Liver (tissue), 10 donors: ENCODE measurements at places on chromosomes 16 and 17.
A peak's percentile ranks its signal among the peaks of the same experiment; 100 is the strongest.

GRCh38 chr17:14840616-14841231 is 424.4 kb downstream of the PMP22 start:
- no peak for DNase-seq

- no peak for DNase-seq
Measured at GRCh38 chr17:73325527-73325842, 13.7 kb upstream of the CDC42EP4 start.

DNA sequence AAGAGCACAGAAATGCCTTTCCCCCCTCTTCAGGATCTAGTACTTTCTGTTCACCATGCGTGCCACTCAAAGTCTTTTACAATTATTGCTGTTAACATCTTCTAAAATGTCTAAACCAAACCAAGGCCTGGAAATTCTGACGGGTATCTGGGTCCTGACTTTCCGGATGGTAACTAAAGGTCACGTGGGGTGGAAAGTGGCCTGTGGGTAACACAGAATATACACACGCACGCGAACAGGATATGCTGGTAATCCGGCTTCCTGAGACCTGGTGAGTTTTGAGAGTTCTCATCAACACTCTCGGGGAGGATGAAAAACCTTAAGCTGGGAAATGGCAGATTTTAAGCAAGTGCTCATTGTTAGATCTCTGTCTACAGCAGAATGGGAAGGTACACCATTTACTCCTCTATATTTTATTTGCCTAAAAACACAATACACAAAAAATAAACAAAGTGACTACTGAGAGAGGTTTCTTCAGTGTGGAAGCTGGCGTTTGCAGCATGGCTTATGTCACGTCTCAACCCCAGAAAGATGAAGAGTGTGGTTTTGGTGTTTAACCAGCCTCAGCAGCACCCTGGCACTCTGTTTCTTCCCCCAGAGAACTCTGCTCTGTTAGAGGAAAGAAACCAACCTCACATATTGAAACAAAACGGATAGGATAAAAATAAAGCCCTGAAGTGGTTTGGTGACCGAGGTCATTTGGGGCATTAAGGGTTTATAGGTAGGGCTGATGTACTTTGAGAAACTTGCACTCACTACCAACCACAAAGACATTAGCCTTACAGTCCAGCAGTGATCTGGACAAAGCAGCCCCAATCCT is 37.3 kb downstream of the SMG6 start:
- DNase-seq, result no peak

- no peak for DNase-seq
Measured at GRCh38 chr17:5355421-5356129, 63.9 kb downstream of the NUP88 start.

DNA sequence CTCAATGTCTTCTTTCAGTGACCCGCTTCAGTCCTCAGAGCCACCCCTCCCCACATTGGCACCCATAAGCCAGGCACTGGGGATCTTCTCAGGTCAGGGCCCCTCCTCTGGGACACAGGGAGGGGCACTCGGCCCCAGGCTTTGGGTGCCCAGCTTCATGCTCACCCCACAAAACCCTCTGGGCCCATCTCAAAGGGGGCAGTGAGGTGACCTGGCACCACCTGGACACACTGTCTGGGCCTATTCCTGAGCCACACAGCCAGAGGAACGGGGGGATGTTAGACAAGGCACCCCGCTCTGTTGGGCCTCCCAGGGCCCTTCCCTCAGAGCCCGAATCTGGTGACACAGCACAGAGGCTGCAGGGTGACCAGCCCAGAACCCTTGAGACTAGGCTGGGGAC is 36.1 kb downstream of the TNFRSF13B start:
- DNase-seq, result no peak

GRCh38 chr16:81469710-81470535 is 25.3 kb downstream of the CMIP start:
- no peak for DNase-seq

- no peak for DNase-seq
Measured at GRCh38 chr16:28554634-28555423, 1.1 kb downstream of the SGF29 start.

GRCh38 chr16:75486676-75487313 is 8.4 kb downstream of the CHST6 start:
- no peak for DNase-seq

DNA sequence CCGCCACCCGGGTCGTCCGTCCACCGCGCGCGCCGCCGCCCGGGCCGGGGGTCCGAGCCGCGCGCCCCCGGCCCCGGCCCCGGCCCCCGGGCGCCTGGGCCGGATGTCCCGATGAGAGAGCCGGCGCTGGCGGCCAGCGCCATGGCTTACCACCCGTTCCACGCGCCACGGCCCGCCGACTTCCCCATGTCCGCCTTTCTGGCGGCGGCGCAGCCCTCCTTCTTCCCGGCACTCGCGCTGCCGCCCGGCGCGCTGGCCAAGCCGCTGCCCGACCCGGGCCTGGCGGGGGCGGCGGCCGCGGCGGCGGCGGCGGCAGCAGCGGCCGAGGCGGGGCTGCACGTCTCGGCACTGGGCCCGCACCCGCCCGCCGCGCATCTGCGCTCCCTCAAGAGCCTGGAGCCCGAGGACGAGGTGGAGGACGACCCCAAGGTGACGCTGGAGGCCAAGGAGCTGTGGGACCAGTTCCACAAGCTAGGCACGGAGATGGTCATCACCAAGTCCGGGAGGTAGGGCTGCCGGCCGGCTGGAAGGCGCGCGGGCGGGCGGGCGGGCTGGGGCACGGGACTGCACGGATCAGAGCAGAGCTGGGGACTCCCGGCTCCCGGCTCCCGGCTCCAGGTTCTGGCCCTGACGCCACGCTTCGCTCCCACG is 548 bp downstream of the TBX2 start:
- no peak for DNase-seq

DNA sequence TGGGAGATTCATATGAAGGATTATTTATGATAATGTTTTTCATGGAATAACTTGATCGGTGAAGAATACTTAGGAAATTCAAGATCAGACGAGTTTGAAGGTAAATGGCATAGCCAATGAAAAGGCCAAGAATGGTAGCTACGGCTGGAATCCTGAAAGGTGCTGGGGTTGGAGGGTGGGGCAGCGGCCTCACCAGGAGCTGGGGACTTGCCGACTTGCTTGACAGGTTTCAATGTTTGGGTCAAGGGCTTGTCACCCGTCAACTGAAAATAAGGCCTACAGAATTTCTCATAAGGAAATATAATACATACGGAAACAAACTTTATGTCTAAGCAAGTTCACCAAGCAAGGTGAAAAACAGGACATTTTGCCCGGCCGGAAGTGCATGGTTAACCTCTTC is 9.9 kb downstream of the CRYM start:
- DNase-seq, result no peak

DNA sequence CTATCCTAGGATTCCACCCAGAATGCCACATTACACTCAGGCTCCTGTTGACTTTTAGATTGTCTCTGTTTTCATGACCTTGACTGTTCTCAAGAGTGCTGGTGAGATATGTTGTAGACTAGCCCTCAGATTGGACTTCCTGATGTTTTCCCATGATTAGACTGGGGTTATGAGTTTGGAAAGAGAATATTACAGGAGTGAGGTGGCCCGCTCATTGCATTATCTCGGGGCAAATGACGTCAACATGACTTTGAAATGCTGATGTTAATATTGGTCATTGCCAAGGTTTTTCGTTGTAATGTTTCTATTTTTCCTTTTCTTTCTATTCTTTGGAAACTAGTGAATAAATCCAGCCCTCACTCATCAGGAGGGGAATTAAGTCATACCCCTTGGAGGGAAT is 355.7 kb upstream of the MON1B start:
- no peak for DNase-seq

- no peak for DNase-seq
Measured at GRCh38 chr17:66210208-66210574, 18.3 kb upstream of the CEP112 start.

- no peak for DNase-seq
Measured at GRCh38 chr16:1076801-1077576, 4.4 kb downstream of the SSTR5 start.

- DNase-seq, result no peak
Measured at GRCh38 chr16:46858151-46858550, 26.0 kb upstream of the GPT2 start.

DNA sequence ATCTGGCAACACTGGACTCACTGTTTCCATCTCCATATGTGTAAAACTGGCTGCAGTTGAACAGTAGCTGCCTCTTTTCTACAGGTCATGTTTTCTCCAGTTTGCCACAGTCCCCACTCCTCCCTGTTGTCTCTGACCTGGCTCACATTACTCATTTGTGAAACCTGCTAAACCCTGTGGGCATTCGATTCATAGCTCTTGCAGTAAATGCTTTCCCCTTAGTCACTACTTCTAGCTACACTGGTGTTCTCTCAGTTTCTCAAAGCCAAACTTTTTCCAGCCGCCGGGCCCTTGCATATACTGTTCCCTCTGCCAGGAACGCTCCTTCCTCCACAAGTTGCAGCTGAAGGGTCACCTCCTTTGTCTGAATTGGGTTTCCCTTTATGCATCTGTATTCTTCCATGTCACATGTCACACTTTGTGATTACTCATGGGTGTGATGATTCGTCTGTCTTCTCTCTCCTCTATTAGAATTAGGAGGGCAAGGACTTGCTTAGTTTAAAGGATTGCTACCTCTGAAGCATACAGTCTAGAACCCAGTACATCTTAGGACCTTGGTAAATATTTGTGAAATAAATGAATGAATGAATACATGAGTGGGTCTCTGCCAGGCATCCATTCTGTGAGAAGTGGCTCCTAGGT is 15.0 kb upstream of the MT4 start:
- DNase-seq, result no peak

DNA sequence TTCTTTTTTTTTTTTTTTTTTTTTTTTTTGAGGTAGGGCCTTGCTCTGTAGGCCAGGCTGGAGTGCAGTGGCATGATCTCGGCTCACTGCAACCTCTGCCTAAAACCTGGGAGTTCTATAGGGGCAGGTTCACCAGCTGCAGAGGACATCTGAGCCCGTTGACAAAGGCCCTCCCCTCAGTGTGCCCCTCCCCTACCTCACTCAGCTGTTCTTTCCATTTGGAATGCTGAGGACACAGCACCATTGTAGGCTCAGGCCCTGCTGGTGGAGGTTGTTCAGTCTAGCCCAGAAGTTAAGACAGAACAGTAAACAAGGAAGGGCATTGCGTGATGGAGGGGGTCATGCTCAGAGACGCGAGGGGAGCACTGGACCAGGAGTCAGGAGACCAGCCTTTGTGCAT is 21.8 kb upstream of the KIF19 start:
- DNase-seq, result no peak

DNA sequence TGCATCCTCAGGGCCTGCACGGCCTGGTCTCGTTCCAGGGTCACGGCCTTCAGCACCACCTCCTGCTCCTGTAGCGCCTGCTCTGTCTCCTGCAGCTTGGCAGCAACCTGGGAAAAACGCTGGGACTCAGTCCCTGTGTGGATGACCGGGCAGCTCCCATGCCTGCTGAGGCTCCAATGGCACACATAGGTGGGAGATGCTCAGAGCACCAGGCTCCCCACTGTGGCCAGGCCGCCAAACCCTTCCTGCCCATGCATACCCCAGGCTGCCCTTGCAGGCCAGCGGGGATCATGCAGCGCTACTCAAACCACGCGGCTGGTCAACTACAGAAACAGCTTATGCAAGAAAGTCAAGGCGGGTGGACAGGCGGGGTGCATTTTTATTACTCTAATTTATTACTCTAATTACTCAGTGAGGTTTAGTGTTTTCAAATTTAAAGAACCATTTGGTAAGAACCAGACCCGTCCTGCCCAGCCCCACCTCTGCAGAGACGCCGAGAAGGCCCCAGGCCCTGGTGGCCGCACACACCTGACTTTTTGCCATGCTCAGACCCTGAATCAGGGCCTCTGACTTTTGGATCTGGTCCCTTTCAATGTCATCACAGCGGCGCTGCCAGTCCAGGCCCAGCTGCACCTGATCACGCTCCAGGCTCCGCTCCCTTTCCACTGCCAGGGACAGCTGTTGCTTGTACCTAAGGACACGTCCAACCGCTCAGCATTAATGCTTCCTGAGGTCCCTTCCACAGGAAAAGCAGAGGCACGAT is 34.0 kb downstream of the CCDC57 start:
- DNase-seq, result no peak

DNA sequence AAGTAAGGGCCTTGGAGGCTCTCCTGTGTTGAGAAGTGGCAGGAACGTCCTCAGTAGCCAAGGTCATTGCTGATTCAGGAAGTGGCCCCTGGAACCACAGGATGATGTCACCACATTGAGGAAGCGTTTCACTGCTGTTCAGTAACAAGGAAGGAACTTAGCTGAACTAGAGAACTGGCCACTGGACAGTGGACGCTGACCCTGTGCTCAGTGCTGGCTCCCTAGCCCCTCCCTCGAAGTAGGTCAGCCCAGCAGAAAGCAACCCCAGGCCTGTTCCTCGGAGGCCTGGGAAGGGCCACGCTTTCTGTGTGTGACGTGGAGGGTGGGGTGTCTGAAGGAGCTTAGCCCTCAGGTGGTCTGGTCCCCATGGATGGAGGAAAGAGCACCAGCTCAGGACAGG is 58.3 kb downstream of the B9D1 start:
- DNase-seq, result no peak

DNA sequence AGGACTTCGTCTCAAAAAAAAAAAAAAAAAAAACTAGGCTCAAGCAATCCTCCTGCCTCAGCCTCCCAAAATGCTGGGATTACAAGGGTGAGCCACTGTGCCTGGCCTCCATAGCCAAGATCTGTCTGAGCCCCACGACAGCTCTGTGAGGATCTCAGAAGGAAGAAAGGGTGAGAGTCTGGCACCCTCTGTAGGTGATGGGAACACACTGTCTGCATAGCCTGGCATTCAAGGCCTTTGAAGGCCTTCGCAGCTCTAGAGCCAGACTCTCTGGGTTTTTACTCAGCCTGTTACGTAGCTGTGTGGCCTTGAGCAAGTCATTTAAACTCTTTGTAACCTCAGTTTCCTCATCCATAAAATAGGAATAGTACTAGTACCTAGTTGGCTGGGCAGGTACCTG is 6.3 kb upstream of the XPO6 start:
- DNase-seq, result no peak

- no peak for DNase-seq
Measured at GRCh38 chr16:81624760-81625543, 154.1 kb upstream of the PLCG2 start.

GRCh38 chr17:30570191-30570590 is 93.0 kb downstream of the GOSR1 start:
- DNase-seq, result no peak

GRCh38 chr16:57998486-57998885 is 2.0 kb downstream of the ZNF319 start:
- no peak for DNase-seq

DNA sequence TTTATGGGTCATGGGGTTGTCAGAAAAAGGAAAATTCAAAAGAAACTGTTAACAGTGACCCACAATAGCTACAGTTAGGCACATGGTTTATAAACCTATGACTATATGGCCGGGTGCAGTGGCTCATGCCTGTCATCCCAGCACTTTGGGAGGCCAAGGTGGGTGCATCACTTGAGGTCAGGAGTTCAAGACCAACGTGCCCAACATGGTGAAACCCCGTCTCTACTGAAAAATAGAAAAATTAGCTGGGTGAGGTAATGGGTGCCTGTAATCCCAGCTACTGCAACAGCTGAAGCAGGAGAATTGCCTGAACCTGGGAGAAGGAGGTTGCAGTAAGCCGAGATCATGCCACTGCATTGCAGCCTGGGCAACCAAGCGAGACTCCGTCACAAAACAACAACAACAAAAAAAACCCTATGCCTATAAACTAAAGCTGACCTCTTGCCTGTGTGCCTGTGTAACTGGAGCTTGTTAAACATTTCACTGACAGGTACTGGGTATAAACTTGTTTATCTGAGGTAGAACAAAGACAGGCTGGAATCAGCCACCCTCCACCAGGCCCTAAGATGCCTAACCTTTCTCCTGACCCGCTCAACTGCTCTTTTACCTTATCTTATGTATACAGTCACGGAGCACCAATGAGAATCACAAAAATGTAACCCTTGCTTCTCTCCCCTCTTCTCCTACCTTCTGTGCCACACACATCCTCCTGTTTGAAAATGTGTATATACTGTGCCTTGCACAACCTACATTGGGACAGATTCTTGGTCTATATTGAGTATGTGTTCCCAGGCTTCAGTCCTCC is 62.9 kb upstream of the ATF7IP2 start:
- peak; percentile 35 for DNase-seq
